ENCODE measurements at places on chromosomes 16 and 17.

DNA sequence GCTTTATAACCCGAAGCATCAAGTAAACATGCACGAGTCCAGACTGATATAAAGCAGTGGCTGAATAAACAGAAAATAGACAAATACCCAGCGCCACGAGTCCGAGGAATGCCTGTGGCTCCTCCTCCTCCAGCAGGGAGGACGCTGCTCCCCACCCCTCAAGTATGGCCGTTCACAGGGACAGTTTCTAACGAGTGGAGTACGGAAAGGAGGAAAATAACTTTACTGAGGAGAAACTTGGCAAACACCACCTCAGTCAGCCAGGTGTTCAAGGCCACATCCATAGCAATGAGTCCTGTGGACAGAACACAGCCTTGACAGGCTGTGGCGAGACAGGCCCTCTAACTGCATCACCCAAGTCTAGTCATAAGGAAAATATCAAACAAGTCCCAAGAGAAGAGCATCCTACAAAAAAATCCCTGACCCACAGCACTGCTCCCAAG is 9.2 kb downstream of the ZDHHC7 start:
- no peak for DNase-seq

DNA sequence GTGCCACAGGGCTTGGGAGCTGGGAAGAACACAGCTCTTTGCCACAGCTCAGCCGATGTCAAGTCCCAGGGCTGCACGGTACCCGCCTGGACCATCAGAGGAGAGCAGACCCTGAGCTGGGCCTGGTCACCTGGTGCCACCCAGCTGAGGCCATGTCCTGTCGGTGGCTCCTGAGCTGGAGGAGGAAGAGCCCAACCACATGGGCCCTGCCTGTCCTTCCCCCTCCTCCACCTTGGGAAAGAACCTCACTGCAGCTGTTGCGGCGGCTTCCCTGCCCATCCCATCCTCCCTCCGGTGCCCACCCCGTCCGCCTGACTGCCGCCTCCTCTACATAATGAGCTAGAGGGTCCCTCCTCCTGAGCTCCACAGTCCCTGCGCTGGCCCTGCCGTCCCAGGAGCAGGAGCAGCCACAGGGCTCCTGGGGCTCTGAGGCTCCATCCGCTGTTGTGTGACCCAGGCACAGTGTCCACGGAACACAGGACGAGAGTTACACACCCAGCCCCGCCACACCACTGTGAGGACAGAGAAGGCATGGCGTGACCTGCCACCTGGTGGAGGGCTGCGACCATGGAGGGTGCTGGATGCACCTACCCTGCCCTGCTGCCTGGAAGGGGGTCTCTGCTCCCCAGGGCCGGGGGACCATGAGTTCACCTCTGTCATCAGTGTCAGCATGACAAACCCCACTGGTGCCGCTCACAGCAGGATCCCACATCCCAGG is 21.4 kb upstream of the CHMP6 start:
- no peak for DNase-seq

- no peak for DNase-seq
Measured at GRCh38 chr17:73856556-73856955, 212.3 kb upstream of the SDK2 start.

- DNase-seq = no peak
Measured at GRCh38 chr17:38419508-38419981, 8.7 kb upstream of the ARHGAP23 start.

DNA sequence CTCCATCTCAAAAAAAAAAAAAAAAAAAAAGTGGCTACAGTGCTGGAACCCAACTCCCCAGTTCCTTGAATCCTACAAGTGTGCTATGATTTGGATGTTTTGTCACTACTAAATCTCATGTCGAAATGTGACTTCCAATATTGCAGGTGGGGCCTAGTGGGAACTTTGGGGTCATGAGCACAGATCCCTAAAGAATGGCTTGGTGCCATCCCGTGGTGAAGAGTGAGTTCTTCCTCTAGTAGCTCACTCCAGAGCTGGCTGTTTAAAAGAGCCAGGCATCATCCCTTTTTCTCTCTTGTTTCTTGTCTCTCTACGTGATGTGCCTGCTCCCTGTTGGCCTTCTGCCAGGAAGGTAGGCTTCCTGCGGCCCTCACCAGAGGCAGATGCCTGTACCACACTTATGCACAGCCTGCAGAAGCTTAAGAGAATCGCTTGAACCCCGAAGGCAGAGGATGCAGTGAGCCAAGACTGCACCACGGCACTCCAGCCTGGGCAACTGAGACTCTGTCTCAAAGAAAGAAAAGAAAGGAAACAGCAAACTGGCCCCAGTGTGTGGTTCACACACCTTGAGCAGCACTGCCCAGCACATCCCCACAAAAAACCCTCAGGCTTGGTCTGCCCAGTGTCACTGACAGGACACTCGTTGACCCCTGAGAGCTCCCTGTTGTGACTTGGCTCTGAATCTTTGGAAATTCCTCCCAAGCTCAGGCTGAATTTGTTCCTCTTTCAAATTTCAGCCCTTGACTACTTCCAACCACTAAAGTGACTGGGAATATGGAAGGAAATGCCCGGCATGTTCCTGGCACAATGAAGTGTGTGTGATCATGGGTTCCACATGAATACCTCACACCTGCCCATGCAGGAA is 3.1 kb downstream of the MT1E start:
- no peak for DNase-seq

DNA sequence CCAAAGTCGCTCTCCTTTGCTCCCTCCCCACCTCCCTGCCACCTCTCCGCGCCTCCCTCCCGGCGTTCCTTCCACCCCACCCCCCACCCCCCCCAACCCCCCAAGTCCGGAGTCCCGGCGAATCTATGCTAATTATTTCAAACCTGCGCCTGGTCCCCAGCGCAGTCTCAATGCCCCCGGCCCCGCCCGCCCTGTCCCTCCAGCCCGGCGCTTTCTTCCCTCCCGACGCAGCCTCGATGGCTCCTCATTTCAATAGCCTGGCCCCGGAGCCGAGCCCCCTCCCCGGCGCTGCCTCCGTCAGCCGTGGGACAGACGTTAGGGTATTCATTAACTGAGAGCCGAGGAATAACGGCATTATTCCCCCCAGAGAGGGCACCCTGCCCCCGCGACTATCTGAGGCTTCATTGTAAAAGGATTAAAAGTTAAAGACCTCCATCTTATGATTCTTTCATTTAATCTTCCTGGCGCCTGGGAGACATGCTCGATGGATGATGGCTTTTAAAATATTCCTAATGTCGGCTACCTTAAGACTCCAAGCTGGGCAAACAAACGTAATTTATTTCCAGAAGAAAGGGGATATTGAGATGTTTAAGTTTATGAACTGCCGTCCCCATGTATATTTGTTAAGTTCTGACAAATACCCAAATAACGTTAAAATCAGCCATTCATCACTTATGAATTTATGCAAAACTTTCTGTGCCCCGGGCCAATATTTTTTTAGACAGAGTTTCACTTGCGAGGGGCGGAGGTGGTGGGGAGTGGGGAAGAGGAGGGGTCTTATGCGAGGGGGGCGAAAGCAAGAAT is 3.4 kb downstream of the NOG start:
- no peak for DNase-seq

GRCh38 chr16:50459496-50460080 is 88.6 kb upstream of the NKD1 start:
- no peak for DNase-seq

- no peak for DNase-seq
Measured at GRCh38 chr17:69761767-69762321, 313.2 kb upstream of the KCNJ16 start.

GRCh38 chr17:79897243-79898063 is 58.2 kb upstream of the CBX4 start:
- no peak for DNase-seq

DNA sequence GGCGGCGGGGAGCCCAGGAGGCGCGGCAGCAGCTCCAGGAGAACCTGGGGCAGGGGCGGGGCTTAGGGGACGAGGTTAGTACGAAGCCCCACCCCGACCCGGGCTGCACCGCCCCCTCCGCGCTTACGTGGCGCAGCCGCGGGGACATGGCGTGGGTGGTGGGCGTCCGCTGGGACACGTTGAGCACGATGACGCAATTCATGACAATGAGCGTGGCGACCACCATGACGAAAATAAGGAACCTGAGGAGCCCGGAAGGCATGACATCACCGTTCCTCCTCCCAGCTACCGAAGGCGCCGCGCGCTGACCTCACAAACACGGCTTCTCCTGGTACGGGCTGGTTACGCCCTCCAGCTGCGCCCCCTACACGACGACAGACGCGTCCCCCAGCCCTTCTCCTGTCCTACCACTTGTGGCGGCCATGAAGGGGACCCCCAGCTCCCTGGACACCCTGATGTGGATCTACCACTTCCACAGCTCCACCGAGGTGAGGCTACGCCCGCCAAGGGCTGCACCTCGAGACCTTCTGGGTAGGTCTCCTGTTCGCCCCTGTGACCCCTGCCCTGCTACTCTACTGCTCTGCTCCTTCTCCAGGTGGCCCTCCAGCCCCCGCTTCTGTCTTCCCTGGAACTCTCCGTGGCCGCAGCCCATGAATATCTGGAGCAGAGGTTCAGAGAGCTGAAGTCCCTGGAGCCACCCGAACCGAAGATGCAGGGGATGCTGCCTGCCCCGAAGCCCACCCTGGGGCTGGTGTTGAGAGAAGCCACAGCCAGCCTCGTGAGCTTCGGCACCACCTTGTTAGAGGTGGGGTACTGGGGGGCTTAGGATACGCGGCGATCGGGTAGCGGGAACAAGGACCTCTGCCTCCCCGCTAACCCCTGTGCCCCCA is at the start of gene C17orf107:
TSS of gene C17orf107 (plus strand) at position 196 of the 890 bp plus-strand sequence. CDS start at position 423, 227 bp downstream.
- peak; percentile 97 for DNase-seq

- no peak for DNase-seq
Measured at GRCh38 chr16:51931653-51932052, 615.3 kb downstream of the TOX3 start.

DNA sequence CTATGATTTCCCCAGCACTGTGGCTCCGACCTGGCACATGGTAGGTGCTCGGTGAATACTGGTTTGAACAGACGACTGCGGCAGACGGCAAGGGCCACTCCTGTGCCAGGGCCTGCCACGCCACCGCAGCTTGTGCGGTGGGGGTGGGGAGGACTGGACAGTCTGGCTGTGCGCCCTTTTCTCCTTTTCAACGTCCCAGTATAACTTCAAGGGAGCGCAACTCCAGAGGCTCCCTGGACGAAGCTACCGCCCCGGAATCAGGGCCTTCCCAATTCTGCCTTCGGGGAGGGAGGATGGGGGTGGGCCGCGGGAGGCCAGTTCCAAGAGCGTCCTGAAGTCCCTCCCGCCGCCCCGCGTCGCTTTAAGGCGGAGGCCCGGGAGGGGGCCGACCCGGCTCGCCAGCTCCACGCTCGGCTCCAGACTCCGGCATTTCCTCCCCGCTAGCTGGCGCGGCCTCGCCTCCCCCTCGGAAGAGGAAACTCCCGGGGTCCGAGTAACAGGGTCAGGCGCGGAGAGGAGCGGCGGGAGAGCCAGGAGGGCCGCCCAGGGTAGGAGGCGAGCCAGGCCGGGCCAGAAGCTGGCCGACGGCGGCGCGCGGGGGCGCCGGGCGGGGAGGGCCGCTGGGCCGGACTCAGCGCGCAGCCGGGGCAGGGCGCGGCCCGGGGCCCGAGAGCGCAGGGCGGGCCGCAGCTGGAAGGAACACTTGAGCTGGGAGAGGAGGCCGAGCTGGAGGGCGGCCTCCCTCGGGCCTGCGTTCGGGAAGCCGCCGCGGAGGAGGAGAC is at the start of gene ITPRIPL2:
TSS of gene ITPRIPL2 (plus strand) at position 388 of the 782 bp plus-strand sequence. CDS start 498 bp downstream, outside the sequence.
- peak; percentile 32 for DNase-seq

DNA sequence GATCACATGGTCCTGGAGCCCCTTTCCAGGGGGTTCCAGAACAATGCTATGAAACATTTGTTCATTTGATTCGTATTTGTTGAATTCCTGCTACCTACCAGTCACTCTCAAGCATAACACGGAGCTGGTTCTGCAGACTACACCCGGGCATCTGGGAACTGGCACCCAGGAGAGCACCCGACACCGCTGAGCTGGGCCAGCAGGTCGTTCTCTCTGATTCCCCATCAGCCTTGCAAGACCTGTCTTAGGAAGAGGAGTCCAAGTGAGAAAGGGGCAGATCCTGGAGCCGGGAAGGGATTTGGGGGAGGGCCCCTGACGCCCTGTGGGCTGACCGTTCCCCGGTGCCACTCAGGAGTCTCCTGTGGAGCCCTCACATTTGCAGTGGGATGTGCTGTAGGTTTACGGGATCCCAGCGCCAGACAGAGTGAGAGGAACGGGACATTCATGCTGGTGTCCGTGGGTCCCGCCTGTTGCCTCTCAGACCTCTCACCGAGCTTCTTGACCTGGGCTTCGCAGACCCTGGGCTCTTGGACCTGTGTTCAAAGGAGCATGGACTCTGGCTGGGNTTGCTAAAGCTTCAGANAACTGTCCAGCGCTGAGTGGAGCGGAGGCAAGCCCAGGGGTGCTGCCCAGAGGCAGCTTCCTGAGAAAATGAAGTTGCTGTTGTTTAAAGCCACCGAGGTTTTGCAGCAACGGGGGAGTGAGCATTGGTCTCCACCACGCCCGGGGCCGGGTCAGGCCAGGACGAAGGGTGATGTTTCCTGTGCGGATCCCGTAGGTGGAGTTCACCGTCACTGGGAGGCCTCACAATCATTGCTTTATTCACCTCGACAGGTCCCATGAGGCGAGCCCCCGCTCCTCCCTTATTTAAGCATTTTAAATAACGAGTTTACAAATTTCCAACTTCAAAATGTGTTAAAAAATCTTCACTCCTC is 49.2 kb downstream of the METRNL start:
- no peak for DNase-seq

DNA sequence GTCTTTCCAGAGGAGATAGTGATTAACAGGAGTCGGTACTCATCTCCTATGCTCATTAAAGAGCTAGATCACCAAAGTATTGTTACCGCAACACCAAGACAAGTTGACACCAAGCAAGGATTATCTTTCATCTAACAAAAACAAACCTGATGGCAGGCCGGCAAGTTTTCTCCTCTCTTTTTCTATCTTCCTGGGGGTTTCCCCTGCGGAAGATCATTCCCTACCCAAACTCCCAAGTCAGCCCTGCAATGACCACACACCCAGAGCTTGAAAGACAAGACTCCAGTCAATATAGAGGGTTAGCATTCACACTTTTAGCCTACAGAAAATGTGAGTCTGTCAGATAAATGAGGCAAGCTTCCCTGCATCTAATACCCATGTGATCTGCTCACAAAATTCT is 312.1 kb downstream of the SOX9 start:
- no peak for DNase-seq

DNA sequence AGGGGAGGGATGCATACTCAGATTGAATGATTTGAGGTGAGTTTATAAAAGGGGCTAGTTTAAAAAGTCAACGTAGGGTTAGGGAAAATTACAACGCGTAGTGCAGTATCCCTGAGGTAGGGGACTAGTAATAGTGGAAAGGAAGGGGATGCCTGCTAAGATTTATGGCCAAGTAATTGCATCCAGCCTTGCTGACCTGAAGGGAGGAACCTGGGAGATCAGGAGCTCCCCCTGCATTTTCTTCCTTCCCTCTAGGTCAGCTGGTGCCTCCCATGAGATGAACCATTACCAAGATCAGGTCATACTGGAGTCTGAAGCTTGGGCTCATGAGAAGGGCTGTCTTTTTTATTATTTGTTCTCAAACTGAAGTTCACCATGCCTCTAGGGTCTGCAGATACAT is 606.6 kb downstream of the TMEM114 start:
- DNase-seq = no peak

Measured in T-helper 2 cell (primary cell).